ENCODE measurements at places on chromosomes 2 and 18.

DNA sequence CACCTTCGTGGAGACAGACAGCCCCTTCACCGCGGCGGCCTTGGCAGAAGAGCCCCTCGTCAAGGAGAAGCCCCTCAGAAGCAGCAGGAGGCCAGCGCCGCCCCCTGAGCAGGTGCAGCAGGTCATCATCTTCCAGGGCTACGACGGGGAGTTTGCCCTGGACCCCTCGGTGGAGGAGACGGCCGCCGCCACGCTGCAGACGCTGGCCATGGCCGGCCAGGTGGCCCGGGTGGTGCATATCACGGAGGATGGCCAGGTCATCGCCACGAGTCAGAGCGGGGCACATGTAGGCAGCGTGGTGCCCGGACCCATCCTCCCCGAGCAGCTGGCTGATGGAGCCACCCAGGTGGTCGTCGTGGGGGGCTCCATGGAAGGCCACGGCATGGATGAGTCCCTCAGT, 145.7 kb downstream of the PTGR3 start:
- peaks cover 19% of the 10 kb centered on the region for H3K36me3 ChIP-seq
- H3K27ac ChIP-seq: no peak overlapping the region
- no peak for DNase-seq
- H3K27me3 ChIP-seq: peaks cover 1% of the 10 kb centered on the region

GRCh38 chr2:29753671-29754444, 167.5 kb downstream of the ALK start:
- no peaks in the 10 kb centered on the region for H3K4me1 ChIP-seq
- H3K36me3 ChIP-seq: no peaks in the 10 kb centered on the region
- no peak overlapping the region for H3K27ac ChIP-seq
- no peaks in the 10 kb centered on the region for H3K27me3 ChIP-seq

GRCh38 chr2:165219481-165219880, 15.6 kb upstream of the SCN3A start:
- H3K27me3 ChIP-seq: no peaks in the 10 kb centered on the region
- no peak overlapping the region for H3K4me3 ChIP-seq
- H3K36me3 ChIP-seq: no peaks in the 10 kb centered on the region
- DNase-seq: no peak

DNA sequence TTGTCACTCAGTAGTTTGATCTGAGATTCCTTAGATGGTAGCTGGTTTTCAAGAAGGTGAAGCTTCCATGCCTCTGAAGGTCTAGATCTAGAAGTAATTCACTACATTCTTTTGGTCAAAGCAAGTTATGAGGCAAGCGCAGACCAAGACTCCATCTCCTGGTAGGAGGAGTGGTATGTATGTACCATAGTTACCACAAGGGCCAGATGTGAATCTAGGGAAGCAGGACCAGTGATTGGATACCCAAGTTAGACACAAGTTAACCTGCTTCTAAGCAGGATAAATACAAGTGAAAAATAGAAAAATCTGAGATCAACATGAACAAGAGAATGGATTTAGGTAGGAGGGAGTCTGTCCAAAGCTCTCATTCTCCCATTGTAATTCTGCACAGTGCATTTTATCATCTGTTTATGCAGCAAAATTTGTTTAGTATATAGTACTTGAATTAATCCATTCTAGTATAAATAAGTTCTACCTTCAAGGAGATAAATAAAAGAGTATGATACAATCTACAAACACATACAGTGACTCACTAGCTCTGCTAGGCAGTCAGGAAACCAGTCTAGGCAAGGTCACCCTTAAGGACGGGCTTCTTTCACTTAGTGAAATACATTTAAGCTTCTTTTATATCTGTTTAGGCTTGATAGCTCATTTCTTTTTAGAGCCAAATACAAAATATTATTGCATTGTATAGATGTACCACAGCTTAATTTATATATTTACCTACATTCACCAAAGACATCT, 14.2 kb upstream of the DOCK10 start:
- peak overlapping the region; percentile 36 for H3K27ac ChIP-seq
- peaks cover 52% of the 10 kb centered on the region for H3K4me1 ChIP-seq
- H3K4me3 ChIP-seq: peak overlapping the region; percentile 53
- no peak for DNase-seq

GRCh38 chr2:55033076-55033742, 17.0 kb downstream of the RTN4 start:
- peak overlapping the region; percentile 21 for H3K4me3 ChIP-seq
- H3K4me1 ChIP-seq: peaks cover 64% of the 10 kb centered on the region
- H3K27me3 ChIP-seq: peaks cover 2% of the 10 kb centered on the region
- H3K36me3 ChIP-seq: no peaks in the 10 kb centered on the region

GRCh38 chr2:191015831-191016230, 1.9 kb upstream of the STAT1 start:
- no peak for DNase-seq
- H3K4me1 ChIP-seq: peaks cover 11% of the 10 kb centered on the region
- H3K27me3 ChIP-seq: peaks cover 6% of the 10 kb centered on the region
- no peaks in the 10 kb centered on the region for H3K36me3 ChIP-seq
- no peak overlapping the region for H3K4me3 ChIP-seq
- no peak overlapping the region for H3K27ac ChIP-seq

- peaks cover 13% of the 10 kb centered on the region for H3K4me1 ChIP-seq
- no peak overlapping the region for H3K27ac ChIP-seq
- peaks cover 3% of the 10 kb centered on the region for H3K27me3 ChIP-seq
- no peaks in the 10 kb centered on the region for H3K36me3 ChIP-seq
- no peak for DNase-seq
- H3K4me3 ChIP-seq: no peak overlapping the region
These were observed 114.6 kb downstream of the LPIN1 start for GRCh38 chr2:11861044-11861443.

DNA sequence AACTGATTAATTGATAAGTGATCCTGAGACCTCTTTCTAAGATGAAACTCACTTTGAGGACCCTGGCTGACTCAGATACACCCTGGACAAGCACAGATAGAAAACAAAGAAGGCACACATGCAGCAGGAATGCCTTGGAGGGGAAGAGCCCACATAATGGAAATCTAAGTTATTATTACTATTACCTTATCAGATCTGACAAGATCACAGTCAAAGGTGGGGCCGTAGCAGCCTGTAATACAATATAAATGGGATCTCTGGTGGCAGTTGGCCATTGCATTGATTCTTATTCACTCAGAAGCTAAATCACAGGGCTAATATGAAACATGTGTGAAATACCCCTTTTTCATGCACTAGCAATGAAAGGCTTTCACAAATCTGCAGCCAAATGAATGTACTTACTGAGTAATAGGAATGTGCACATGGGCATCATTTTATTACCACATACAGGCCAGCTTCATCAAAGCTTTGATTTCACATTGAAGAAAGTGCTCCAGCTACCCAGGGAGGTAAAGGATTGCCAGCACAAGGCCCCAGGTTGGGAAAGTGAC, 84.0 kb downstream of the ZBTB7C start:
- no peak overlapping the region for H3K27ac ChIP-seq
- no peaks in the 10 kb centered on the region for H3K36me3 ChIP-seq

GRCh38 chr2:96413323-96413722, 77.8 kb downstream of the NCAPH start:
- no peak for DNase-seq
- no peak overlapping the region for H3K27ac ChIP-seq
- no peak overlapping the region for H3K4me3 ChIP-seq
- peaks cover 4% of the 10 kb centered on the region for H3K4me1 ChIP-seq
- H3K27me3 ChIP-seq: peaks cover 3% of the 10 kb centered on the region

DNA sequence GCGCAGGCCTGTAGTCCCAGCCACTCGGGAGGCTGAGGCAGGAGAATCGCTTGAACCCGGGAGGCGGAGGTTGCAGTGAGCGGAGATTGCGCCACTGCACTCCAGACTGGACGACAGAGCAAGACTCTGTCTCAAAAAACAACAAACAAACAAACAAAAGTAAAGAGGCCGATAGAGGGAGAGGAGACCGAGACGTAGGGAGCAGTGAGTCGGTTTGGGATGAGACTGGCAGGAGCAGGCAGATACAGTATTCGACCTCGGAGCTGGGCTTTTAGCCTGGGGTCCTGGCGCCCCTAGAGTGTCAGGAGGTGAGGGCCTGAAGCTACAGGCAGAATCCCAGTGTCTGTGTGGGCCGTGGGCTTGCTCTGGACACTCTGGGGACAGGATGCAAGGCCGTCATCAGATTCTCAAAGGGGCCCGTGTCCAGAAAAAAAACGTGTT, 51.2 kb downstream of the SLC4A1AP start:
- H3K4me3 ChIP-seq: peak overlapping the region; percentile 74
- DNase-seq: no peak
- no peak overlapping the region for H3K27ac ChIP-seq

GRCh38 chr2:70703900-70704549, 64.0 kb downstream of the ADD2 start:
- H3K27me3 ChIP-seq: no peaks in the 10 kb centered on the region
- no peaks in the 10 kb centered on the region for H3K4me1 ChIP-seq
- no peaks in the 10 kb centered on the region for H3K36me3 ChIP-seq
- no peak for DNase-seq
- no peak overlapping the region for H3K27ac ChIP-seq
- H3K4me3 ChIP-seq: no peak overlapping the region

DNA sequence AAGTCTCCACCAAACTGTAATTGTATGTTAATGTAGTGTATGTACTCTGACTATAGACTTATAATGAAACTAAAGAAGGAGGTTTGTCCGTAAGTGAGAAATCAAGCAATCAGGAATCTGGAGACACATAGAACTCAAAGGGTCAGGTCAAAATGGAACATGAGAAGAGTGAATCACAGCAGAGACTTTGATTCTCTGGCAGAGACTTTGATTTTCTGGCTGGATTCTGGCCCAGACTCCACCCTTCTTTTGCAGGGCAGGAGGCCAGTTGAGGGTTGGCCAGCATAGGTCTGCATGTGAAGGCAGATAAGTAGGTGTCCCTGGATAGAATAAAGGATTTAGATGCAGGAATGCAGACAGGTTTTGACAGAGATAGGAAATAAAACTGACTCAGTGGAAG, 11.0 kb upstream of the NCKAP5 start:
- no peak overlapping the region for H3K27ac ChIP-seq
- H3K36me3 ChIP-seq: no peaks in the 10 kb centered on the region
- H3K4me1 ChIP-seq: no peaks in the 10 kb centered on the region

DNA sequence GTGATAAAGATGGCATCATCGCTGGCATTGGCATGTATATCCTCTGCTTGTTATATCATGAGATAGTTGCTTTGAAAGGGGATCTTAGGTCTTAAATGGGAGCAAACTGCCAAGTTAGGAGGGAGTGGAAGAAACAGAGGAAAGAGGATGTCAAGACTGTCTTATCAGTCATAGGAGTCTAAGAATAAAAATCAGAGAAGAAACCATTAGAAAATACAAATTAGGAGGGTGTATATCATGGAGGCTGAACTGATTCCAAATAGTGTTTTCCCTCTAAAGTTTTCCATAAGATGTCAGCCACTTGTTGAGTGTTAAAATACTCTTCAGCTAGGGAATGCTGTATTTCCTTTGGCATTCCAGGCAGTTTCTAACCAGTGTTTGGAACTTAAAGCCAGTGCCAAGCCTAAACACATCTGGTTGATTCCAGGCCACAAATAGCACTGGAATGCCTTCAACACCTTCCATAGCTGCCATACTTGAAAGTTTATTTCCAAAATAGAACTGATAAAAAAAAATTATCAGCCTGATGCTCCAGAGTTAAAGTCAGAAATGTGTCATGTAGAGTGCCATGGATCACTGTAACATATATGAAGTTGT, 129.4 kb downstream of the ZEB2 start:
- H3K27ac ChIP-seq: no peak overlapping the region
- peaks cover 26% of the 10 kb centered on the region for H3K4me1 ChIP-seq
- peaks cover 13% of the 10 kb centered on the region for H3K27me3 ChIP-seq
- no peak for DNase-seq
- H3K4me3 ChIP-seq: no peak overlapping the region

DNA sequence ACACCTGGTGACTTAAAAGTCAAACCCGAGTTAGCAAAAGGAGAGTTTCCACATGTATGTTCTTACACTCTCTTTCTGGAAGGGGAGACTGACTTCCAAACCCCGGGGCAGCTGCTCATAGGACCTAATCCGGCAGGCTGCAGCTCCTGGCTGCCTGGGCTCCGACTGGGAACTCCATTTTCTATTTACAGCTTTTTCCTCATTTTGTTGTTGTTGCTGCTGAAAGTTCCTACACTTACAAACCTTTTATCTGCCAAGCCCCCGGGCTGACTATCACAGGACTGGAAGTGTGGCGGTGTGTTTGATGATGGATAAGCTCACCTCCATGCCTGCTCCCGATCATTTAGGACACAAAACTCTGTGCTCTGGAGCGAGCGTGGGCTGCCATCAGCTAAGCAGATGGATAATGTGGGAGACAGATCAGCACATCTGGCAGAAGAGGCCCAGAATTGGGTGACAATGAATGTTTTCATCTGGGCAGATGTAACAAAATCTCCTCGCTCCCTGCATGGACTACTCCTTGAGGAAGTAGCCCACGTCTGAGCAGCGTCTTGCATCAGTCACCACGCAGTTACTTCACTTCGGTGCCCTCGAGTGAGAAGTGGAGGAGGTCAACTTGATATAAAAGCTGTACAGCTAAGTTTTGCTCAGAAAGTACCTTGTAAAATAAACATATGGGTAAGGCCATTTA, 114.4 kb upstream of the COPS8 start:
- no peak for DNase-seq
- no peak overlapping the region for H3K27ac ChIP-seq
- H3K27me3 ChIP-seq: peaks cover 8% of the 10 kb centered on the region

GRCh38 chr2:97871096-97871780, 124.5 kb downstream of the TMEM131 start:
- H3K4me1 ChIP-seq: peaks cover 48% of the 10 kb centered on the region
- H3K4me3 ChIP-seq: no peak overlapping the region
- no peak for DNase-seq

DNA sequence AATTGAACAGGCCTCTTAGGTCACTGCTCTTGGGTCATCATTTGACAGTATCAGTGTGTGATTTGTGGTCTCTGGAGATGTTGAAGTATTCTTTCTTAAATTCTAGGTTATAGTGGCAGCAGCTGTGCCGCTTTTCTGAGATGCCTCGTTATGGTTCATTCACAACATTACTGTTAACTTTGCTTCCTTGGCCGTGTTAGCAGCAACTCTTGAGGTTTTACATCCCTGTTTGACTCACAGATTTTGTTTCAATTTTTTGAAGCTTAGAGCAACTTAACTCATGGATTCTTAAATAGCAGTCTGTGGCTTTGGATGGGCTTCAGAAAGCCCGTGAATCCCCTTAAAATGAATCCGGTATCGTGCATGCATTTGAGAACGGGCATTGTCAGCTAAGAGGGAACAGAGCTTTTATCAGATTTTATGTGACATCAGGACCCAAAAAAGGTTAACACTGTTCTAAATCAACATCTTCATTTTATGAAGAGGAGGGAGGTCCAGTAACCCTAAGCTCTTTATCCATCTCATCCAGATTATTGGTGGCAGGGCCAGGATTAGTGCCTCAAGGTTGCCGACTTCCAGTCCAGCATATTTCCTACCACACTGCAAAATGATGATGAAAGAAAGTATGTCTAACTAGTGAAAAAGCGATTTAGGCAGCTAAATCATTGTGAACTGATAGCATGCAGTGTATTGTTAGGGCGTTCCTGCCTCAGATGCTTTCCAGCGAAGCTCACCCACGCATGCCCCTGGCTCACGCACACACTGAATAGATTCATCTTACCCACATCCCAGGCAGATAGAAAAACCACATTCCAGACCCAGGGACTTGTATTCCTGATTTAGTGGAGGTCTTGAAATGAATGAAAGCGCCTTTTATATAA, 5.1 kb downstream of the TRIB2 start:
- H3K4me1 ChIP-seq: peaks cover 79% of the 10 kb centered on the region
- H3K27ac ChIP-seq: peak overlapping the region; percentile 96
- DNase-seq: no peak
- peaks cover 6% of the 10 kb centered on the region for H3K27me3 ChIP-seq
- H3K4me3 ChIP-seq: peak overlapping the region; percentile 100
- H3K36me3 ChIP-seq: peaks cover 21% of the 10 kb centered on the region

- no peak overlapping the region for H3K27ac ChIP-seq
- H3K4me1 ChIP-seq: no peaks in the 10 kb centered on the region
- H3K27me3 ChIP-seq: no peaks in the 10 kb centered on the region
- no peaks in the 10 kb centered on the region for H3K36me3 ChIP-seq
These were observed 325.3 kb upstream of the MYT1L start for GRCh38 chr2:2656115-2657011.

Data from immature natural killer cell (primary cell).